ENCODE measurements at places on chromosomes 11 and 22. TPM values are rescaled to one million over a fixed set of nuclear protein-coding genes. Genes with fewer than 3 reads are reported as not detected.

OOSP1 gene
- total RNA-seq = not detected

MMP11 gene
- total RNA-seq = 4.2 TPM

DNA sequence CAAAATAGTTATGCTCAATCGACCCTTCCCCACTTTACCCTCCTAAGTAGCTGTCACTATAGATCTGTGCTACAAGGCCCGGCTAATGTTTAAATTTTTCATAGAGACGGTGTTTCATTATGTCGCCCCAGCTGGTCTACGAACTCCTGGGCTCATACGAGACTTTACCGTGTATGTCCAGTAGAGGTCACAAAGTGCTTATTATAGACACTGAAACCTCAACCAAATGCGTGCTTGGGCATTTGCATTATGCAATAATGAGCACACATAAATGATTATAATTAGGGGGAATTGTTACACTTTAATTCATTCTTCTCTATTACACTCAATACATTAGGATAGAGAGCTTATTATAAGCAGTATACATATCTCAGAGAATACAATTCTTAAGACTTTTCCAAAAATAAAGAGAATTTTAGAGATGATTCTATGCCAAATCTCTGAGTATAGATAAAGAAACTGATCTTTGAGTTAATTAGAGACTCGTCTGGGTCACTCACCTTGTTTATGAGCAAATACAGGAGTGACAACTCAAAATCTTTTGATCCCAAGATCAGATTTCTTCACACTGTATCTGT lies 12.5 kb upstream of the MRPL16 start:
- DNase-seq = peak; percentile 74

GRCh38 chr11:44083906-44084305 lies 11.6 kb upstream of the EXT2 start:
- DNase-seq = no peak

DNA sequence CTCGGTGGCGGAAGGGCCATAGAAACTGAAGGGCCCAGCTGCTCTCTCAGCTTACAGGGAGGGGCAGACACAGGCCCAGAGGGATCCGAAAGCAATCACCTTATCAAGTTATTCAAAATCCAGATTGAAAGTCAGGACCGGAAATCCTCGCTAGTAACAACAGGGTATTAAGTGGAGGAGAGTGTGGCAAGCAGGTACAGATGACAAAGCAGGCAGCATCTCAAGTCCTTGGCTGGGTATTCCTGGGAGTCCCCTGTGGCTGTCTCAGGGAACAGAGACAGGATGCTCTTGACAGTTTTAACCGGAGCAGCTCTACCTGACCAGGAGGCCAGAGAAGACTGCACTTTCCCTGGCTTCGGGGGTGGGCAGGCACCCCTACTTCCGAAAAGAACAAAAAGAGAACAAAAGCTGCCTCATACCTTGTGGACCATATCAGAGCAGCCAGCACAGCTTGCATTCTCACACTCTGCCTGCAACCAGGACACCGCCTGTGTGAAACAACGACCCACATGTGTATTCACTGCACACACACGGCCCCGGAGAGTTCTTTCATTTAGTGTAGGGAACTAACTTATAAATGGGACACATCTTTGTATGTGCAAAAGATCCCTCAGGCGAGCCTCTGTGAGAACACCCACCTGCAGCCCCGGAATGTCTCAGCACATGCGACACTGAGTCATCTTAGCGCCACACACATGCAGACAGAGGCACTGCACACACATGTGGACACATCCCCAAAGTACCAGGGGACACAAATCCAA lies 78.3 kb downstream of the MICAL3 start:
- DNase-seq = no peak
